Activated naive CD8-positive, alpha-beta T cell treated with anti-CD3 and anti-CD28 coated beads for 36 hours (primary cell): ENCODE measurements at places on chromosomes 6 and 20.

GRCh38 chr6:100160930-100161329, 166.9 kb upstream of the MCHR2 start:
- no peak for DNase-seq

DNA sequence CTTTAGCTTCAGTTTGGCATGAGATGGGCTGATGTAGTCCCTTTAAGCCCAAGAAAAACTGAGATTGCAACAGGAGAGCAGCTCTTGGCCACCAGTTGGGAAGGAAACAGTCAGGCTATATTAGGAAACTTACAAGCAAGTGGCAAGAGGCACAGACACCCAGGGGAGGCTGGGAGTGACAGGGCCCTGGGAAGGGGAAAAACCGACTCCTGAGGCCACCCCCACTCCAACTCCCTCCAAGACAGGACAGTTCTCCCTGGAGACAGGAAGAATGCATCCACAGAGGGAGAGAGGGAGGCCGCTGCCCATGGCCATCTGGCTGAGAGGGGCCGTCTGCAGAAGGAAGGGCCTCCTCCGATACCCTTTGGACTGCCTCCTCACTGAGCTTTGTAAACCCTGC, 20.5 kb downstream of the JPH2 start:
- no peak for DNase-seq

- DNase-seq, result no peak
These were observed 41.7 kb downstream of the ADAT2 start for GRCh38 chr6:143408787-143409162.

GRCh38 chr6:92989656-92990055, 429.7 kb downstream of the EPHA7 start:
- no peak for DNase-seq

- no peak for DNase-seq
These were observed 504.9 kb upstream of the MARCKS start for GRCh38 chr6:113352029-113352801.

GRCh38 chr6:23245572-23245971, 676.2 kb downstream of the HDGFL1 start:
- DNase-seq, result no peak

- DNase-seq, result peak; percentile 31
These were observed at the start of gene RAMACL for GRCh38 chr6:166586424-166587156. Gene RAMACL (minus strand): TSS chr6:166586678. CDS start chr6:166586477, 201 bp downstream.

GRCh38 chr20:1299522-1299921, 29.4 kb downstream of the SDCBP2 start:
- peak; percentile 39 for DNase-seq

DNA sequence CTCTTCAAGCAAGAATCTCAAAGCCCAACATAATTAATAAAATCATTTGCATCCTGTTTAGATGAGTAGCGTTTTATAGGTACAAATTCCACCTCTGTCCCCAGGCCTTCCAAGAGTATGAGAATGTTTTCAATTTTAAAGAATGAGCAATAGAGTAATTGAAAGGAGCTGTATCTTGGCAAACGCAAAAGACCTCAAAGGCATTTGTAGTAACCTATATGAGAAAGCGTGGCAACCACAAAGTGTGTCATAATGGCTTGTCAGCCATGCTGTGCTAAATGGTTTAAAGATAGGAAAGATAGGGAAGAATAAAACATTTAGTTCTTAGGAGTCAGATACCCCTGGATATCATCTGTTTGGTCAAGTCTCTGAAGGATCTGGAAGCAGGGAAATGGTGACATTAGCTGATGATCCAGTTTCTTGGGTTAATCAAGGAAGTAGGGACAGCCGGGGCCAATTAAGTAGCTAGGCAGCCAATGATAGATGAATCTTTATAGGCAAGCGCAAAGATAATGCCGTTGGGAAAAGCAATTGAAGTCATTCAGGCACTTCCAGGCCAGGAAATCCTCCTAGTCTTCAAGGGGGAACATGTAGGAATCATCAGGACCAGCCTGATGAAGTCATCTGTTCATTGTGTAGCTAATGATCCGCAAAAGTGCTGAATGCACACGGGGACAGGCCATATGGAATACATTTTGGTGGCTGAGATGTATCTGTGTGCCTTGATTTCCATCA, 71.5 kb upstream of the ISM1 start:
- no peak for DNase-seq

DNA sequence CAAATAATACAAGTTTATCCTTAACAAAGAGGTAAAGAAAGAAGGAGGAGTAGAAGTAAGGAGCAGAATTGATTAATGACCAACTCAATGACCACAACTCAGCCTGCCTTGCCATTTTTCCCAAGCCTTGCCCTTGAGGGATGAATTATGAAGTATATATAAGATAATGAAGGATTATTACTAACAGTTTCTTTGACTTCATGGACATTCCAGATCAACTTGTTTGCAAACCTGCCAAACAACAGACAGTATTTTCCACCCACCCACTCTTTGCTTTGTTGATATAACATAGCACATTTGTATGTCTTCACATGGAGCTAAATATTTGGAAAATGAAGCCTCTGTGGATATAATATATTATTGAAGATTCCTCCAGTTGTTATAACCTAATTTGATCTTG, 9.9 kb upstream of the C6orf141 start:
- no peak for DNase-seq

DNA sequence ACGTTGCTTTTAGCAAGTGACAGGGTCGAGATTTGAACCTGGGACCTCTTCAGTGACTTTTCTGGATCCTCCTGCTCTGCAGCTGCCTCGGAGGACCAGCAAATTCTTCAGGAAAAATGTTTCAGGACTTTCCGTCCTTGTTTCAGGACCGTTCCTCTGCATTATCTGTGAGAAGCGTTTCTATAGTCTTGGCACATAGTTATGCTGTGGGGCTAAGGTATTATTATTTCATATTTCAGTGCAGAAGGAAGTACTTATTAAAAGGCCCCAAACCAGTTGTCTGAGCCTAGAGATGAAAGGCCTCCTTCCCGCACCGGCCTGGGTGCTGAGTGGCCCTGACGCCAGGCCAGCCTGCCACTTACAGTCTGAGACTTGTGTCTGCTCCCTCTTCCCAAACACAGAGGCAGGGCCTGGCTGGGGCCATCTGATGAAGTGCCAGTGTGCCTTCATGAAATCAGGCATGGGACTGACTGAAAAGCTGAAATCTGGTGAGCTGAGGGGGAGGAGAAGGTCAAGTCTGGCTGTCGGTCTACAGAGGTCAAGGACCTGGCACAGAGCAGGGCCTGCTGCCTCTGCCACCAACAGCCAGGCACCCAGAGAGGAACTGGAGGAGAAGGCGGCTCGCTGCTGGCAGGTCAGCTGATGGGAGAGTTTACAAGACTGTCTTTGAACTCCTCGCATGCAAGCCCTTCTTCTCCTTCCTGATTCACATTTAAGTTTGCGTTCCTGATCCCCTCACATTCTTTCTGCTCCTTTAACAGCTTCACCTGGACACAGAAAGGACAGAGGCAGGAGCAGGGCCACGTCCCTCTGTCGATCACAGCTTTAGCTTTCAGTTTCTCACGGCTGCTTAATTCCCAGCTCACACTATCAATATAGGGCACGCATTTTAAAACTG, 8.9 kb upstream of the QKI start:
- peak; percentile 9 for DNase-seq

DNA sequence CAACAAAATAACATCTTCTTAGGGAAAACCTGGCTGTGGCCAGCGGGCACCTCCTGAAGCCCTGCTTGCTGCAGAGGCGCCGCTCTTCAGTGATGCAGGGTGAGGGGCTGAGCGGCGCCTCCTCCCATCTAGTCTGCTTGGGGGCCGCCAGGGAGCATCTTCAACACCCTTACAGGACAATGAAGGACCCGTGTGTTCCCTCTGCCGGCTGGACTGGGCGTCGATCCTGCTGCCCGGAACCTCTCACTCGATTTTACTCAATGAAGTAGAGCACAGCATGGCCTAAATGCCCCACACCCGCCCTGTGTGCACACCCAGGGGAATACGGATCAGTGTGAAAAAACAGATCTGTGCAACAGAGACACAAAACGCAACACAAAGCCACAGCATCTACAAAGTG, 28.5 kb upstream of the MPC1 start:
- no peak for DNase-seq

DNA sequence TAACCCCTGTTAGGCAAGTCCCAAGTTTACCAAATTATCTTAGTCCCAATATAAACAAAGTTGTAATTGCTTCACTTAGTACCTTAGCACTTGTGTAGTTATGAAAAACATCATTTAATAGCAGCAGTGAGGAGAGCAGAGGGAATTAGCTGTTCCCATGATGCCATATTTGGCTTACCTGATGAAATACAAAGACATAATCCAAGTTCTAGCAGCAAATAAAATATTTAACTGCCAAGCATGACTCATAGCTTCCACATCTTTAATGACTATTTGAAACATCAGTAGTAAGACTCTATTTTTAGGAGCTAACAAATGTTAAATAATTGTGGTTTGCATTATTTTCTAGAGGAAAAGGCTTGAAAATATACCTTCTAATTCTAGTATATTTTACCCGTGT, 94.0 kb upstream of the MCHR2 start:
- no peak for DNase-seq

GRCh38 chr6:168616816-168617765, 176.1 kb downstream of the SMOC2 start:
- no peak for DNase-seq

DNA sequence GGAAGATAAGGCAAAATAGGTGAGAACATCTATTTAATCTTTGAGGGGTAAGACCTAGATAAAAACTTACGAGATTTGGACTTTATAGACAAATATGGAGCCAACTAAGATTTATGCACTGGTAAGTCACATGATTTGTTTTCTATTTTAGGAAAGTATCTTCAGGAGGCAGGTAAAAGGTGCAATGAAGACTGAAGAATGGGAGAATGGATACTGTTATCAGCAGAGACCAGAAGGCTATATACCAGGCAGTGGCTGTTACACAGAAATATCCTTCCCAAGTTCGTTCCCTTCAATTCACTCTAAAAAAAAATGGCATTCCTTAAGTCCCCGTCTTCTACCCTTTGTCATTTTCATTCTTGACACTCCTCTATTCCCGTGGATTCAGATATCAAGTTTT, 123.8 kb downstream of the MYB start:
- no peak for DNase-seq

- DNase-seq, result no peak
These were observed 56.2 kb upstream of the EPB41L1 start for GRCh38 chr20:36098364-36098763.

DNA sequence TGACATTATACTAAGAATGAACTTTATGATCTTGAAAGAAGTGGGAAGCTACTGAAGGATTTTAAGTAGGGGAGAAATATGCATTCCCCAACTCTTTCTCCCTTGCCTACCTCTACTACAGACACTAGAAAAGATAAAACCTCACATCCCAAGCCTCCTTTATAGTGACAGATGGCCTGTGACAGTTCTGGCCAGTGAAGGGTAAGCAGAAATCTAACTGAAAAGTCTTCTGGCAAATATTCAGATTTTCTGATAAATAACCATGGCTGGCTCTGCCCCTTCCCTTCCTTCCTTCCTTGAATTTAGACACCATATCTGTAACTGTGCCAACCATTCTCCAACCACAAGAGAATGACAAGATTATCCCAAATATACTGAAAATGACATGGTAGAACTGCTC, 10.2 kb upstream of the BEND6 start:
- DNase-seq, result no peak

DNA sequence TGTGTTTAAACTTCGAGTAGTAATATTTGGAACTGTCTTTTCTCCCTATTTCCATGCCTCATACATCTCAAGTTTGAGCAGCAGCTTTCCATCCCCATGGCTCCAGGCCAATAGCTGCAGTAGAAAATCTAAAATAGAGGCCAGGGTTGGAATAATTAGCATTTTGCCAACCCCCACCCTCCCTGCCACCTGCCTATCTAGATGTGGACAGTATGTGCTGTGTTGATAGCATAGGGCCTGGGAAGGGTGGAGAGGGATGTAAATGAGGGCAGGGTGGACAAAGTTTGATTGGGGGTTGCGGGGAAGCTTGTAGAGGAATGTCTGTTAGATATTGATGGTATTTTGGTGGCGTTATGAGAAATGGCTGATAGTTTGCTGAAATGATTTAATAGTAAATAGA, 5.6 kb downstream of the TOP1 start:
- DNase-seq, result no peak

DNA sequence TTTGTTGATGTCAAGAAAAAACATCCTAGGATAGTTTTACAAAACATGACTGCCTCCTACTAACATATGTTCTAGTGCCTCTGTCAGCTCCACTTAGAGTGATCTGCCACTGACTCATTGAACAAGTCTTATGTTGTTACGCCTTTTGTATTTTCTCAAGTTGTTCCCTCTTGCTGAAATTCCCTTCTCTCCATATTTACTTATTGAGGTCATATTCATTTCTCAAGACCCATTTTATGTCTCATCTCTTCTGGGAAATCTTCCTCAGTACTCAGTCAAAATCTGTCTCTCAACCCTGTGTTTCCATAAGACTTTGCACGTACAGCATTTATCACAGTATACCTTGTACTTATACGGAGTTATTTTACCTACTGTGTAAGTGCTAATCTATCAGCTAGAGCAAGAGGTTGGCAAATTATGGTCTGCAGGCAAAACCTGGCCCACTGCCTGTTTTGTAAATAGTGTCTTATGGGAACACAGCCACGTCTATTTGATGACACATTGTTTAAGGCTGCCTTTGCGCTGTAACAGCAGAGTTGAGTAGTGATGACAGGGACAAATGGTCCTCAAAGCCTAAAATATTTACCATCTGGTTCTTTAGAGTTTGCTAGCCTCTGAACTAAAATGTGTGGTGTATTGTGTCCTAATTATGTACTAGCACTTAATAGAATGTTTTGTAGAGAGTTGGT, 83.4 kb downstream of the ADGRB3 start:
- DNase-seq, result no peak

GRCh38 chr6:68760485-68760884, 125.4 kb downstream of the ADGRB3 start:
- DNase-seq, result no peak
